Activated T-helper 1 cell treated with anti-CD3 and anti-CD28 coated beads, Interleukin-2, amount 50 U/mL, for 16 hours (primary cell): ENCODE measurements at places on chromosomes 11 and 22.

- no peak for DNase-seq
Measured at GRCh38 chr22:48106215-48106614, 1343.8 kb downstream of the TBC1D22A start.

DNA sequence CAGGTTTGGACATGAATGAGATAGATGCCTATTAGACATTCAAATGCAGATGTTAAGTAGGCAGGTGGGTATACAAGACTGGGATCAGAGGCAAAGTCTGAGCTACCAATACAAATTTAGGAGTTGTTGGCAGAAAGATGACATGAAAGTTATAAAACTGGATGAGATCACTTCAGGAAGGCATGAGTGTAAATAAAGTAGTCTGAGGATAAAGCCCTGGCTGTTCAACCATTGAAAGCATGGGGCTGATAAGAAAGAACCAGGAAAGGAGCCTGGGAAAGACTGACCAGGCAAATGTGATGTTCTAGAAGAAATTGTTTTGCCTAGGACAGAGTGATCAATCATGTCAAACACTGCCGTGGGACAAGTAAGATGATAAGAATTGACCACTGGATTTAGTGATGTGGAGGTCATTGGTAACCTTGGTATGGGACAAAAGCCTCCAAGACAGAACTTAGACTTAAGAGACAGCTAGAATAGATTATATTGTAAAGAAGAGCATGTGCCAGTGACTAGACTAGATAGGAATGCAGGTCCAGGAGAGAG, 98.5 kb downstream of the EHF start:
- no peak for DNase-seq

GRCh38 chr11:87775036-87775435, 400.2 kb downstream of the RAB38 start:
- DNase-seq: no peak

GRCh38 chr11:62153087-62153395, 29.2 kb downstream of the INCENP start:
- DNase-seq: no peak

DNA sequence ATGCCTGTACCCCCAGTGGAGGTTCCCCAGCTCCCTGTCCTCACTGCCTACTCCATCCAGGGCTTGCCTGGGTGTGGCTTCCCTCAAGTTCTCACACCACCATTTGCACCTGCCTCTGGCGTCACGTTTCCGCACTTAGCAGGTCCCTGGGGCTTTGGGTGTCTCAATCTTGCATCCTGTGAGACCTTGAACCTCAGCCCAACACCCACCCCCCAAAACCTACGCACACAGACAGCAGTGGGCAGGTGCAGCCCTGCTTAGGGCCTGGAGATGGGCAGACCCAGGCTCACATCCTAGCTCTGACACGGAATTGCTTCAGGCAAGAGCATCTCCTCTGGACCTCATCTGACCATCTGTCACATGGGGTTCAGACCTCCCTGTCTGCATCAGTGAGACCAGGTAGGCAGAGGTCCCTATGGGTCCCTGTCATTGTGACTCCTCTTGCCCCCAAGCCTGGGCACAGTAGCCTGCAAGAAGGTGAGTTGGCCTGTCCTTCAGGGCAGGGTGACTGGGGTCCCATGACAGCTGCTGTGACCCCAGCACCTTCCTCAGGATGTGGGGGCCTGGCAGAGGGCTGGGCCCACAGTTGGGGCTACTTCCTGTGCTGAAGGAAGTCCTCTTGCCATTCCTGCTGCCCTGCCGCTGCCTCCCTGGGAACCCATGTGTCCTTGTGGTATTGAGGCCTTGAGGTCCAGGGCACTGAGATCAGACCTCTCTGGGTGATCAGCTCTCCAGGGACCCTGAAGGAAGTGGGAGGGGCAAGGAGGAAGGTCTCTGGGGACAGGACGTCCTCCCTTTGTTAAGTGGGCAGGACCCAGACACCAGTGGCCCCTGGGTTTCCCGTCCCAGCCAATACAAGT, 2.0 kb downstream of the SIPA1 start:
- DNase-seq: peak; percentile 49

- DNase-seq: no peak
Measured at GRCh38 chr22:43862074-43862881, at the start of gene SULT4A1. Gene SULT4A1 (minus strand): TSS chr22:43862513. CDS start chr22:43862382, 131 bp downstream.

- DNase-seq: no peak
Measured at GRCh38 chr11:1691878-1692707, 4.9 kb upstream of the KRTAP5-6 start.

- no peak for DNase-seq
Measured at GRCh38 chr11:33303541-33303940, 46.4 kb downstream of the HIPK3 start.

- DNase-seq: no peak
Measured at GRCh38 chr11:120894202-120894985, 129.5 kb upstream of the TBCEL start.

DNA sequence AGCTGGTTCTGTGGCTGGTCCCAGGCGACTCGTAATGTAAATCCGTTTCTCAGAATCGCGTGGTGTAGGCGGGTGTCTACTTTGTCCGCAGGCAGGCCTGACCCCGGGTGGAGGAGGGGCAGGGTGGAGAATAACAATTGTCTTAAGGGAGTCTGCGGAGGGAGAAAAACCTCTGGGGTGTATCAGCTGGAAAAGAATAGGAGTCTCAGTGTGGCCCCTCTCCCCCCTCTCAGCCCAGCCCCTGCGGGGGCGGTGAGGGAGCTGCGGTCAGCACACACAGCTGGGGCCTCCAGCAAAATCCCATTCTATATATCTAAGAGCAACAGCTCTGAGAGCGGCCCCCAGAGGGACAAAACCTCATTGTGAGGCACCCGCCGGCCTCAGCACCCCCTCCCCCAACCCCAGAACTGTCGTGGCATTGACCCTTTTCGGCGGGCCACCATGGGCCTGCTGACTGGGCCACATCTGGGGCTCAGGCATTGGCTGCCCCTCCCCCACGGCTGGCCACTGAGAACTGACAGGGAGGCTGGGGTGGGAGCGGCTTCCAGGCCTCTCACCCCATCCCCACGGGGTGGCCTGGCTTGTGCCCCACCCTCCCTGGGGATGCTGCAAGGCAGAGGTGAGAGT, 2.7 kb upstream of the MYRF start:
- no peak for DNase-seq

DNA sequence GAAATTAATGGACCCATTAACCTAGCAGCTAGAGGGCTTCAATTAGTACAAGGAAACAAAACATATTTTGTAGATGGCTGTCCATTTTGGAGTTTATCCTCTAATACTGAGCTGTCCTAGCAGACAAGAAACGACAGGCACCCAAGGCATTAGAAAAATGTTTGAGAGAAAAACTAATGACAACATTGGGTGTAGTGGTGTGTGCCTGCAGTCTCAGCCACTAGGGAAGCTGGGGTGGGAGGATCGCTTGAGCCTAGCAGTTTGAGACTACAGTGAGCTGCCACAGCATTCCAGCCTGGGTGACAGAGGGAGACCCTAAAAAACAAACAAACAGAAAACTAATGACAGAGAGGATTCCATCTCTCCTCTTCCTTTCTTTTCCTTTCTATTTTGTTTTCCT, 1.5 kb downstream of the A4GALT start:
- no peak for DNase-seq

GRCh38 chr22:27905653-27906052, 13.4 kb downstream of the PITPNB start:
- DNase-seq: no peak

- DNase-seq: peak; percentile 3
Measured at GRCh38 chr11:2760196-2760871, 60.5 kb upstream of the KCNQ1OT1 start.

DNA sequence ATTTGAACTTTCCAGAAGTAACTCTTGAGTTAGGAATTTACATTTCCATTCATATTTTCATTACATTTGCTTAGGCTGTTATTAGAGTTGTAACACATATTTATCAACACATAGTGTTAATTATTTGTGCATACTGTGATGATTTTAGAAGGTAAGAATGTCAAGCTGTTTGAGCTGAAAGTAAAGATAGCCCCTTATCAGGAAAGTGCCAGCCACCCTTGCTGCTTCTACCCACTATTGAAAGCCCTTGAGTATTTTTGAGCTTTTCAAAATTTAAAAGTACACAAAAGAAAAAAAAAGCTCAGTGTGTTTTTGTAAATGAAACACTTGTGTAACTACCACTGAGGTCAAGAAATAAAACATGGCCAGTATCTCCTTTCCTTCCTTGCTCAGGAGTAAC, 8.0 kb downstream of the APLP2 start:
- DNase-seq: no peak

GRCh38 chr11:36362902-36363301, 66.8 kb downstream of the PRR5L start:
- DNase-seq: no peak

DNA sequence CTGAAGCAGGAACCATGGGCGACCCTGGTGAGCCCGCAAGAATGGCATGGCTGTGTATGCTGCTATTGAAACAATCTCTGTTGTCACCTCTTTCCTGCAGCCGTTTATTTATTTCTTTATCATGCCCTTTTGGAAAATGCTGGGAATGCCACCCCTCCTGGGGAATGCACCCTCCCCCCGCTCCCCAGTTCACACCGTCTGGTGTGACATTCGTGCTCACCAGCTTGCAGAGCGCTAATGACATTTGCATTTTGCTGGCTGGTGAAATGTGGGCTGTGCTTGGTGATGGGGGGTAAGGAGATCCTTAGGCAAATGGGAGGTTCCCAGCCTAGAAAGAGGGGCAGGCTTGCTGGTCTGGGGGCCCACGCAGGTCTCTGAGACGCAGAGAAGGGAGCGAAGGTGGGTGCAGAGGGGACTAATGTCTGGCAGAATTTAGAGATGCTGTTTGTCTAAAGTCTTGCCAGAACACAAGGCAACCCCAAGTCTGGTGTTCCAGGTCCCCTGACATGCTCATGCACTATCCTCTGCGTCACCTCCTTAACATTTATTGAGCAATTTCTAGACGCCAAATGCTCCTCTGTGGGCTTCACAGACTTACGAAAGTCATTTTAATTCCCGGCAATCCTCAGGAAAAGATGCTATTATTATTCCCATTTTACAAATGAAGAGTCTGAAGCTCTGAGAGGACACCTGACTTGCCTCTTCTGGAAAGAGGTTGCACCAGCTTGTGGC, 91.7 kb downstream of the TP53I11 start:
- DNase-seq: no peak

- no peak for DNase-seq
Measured at GRCh38 chr22:19523240-19524169, 705 bp downstream of the CLDN5 start.
